ENCODE measurements at places on chromosomes 3 and 15.

- no peak for DNase-seq
These were observed 598.4 kb upstream of the ZNF717 start for GRCh38 chr3:76383781-76384180.

DNA sequence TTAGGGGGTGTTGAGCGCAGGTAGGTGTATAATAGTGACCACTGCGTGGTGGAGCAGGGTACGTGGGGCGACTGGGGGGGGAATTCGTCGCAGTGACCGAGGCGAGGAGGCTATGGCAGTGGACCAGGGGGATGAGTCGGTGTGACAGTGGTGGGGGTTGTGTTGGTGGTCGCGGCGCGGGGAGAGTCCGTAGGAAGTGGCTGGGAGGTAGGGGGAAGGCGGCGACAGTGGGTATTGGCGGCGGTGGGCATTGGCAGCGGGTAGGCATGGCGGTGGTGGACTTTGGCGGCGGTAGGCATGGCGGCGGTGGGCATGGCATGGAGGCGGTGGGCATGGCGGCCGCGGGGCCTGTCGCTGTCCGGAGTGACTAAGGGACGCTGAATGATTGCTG lies 739 bp downstream of the SNRPN start:
- DNase-seq: peak; percentile 53

DNA sequence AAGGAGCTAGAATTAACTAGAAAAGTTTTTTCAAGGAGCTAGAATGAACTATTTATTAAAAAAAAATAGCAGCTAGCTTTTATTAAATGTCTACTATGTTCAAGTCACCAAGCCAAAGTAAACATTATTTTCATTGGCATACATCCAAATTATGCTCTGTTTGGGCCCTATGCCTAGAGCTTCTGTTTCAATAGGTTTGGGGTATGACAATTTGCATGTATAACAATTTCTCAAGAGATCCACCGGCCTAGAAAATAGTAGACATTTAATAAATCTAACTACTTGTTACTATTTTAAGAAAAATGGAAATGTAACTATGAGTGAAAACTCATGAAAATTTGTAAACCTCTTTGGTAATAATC lies 8.0 kb downstream of the GABRR3 start:
- DNase-seq: no peak

GRCh38 chr15:54707805-54708752 lies 488.7 kb downstream of the RSL24D1 start:
- no peak for DNase-seq

- no peak for DNase-seq
These were observed 6.7 kb downstream of the EOMES start for GRCh38 chr3:27715454-27715806.

DNA sequence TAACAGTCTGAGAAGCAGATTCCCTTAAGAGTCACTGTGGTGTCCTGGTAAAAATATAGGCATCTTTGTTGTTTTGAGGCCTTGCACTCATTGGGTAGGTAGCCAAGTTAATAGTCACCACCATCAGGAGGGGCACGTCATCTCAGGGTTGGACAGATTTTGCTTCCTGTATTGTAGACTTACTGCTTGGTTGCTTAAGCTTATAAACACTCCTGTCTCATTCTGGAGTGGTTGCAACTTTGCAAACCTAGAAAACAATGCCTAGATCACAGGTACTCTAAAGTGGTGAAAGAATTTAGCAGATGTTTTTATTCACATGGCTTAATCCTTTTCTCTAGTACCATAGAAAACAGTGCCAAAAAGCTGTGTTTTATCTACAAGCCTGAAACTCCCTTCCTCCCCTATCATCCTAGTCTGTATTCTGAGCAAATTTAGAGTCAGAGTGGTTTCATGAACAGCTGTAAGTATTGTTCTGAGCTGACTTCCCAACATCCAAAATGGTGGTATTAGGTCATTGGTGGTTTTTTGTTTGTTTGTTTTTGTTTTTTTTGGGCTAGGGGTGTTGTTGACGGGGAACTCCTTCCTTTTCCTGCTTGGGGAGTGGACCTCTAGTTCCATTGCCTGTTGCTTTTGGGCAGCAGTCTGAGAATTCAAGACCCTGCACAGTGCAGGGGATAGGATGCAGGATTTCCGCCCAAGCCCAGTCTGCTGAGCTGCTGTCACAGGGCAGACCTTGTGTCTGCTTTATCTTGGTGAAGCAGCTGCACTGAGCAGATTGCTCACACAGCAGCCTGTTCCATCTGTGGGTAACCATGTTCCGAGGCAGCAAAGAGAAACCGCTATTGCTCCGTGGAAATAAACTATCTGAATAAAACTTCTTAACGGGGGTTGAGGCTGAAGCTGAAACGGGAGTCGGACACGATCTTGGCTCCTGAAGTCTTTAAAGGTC lies 202.0 kb downstream of the AKAP13 start:
- DNase-seq: peak; percentile 79

- no peak for DNase-seq
These were observed 38.1 kb upstream of the RASA2 start for GRCh38 chr3:141448606-141449220.

- no peak for DNase-seq
These were observed 48.1 kb downstream of the ALCAM start for GRCh38 chr3:105414841-105415240.

- DNase-seq: peak; percentile 80
These were observed 656 bp downstream of the CD47 start for GRCh38 chr3:108090049-108090700.

GRCh38 chr3:124760601-124761000 lies 30.3 kb downstream of the UMPS start:
- DNase-seq: no peak

- no peak for DNase-seq
These were observed 149.6 kb downstream of the OPA1 start for GRCh38 chr3:193742628-193743027.

GRCh38 chr3:43858294-43858701 lies 167.6 kb downstream of the ABHD5 start:
- no peak for DNase-seq

- no peak for DNase-seq
These were observed 8.0 kb upstream of the ZNF501 start for GRCh38 chr3:44721231-44722102.

DNA sequence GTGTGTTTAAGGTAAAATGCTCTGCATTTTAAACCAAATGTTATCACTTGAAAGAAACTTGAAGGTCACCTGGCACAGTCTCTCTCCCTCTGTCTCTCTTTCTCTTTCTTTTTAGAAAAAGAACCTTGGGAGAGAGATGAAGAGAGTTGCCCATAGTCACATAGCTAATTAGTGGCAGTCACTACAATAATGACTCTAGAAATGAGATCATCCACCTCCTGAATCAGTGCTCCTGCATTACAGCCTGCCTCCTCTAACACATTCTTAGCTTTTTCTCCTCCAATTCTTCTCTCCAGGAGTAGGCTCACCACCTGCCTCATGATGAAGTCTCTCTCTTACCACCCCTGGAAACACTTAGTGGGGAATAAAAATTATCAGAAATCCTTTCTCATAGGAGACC lies 2.5 kb downstream of the MYH15 start:
- DNase-seq: no peak

- peak; percentile 69 for DNase-seq
These were observed 656 bp downstream of the SLMAP start for GRCh38 chr3:57756528-57757401.

GRCh38 chr3:161600173-161600572 lies 103.6 kb downstream of the OTOL1 start:
- DNase-seq: no peak

DNA sequence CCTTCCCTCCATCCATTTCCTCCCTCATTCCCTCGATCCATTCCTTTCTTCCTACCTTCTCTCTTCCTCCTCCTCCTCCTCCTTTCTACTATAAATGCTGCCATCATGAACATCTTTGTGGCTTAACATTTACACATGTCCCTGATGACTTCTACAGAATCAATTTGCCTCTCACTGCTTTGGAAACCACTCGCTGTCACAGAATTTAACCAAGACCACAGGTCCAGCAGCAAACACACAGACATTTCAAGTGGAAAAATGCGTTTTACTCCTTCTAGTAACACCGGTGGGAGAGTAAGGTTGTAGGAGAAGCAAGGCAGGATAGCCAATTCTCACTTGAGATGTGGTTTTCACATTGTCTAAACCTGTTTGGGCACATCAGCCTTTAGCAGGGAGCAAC lies 101.4 kb upstream of the LRIG1 start:
- no peak for DNase-seq

DNA sequence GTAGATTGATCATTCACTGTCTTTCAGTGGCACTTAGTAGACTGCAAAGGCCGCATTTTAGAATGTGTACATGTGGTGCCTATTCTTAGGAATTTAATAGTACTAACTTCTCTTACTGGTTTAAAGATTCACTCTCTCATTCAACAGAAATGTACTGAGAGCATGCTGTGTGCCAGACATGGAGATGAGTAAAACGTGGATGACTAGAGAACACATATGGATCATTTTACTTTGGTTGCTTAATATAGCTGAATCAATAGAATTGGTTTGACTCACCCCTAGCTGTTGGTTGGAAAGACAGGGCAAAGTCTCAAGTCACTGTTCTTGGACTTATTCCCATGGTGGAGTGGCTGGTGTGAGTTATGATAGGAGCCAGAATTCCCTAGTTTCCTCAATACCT lies 109.1 kb upstream of the TNFAIP8L3 start:
- no peak for DNase-seq

- no peak for DNase-seq
These were observed 20.2 kb downstream of the HDAC11 start for GRCh38 chr3:13500133-13500885.

- no peak for DNase-seq
These were observed 39.0 kb upstream of the CBLB start for GRCh38 chr3:105907777-105908176.

DNA sequence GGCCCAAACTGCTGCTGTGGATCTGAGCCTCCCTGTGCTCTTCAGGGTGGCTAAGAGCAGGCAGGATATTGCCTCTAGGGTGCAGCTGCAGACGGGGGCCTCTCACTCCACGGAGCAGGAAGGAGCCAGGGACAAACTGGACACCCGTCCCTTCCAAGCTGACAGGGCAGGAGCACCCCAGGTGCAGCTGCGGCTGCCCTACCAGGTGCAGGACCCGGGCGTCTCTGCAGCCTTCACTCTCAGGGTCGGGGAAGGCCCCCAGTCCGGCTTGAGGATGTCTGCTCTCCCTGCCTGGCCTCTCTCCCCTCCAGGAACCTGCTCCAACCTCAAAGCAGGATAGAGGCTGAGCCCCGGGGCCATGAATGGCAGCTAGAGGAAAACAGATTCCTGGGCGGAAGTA lies 1554.9 kb upstream of the CADM2 start:
- no peak for DNase-seq

DNA sequence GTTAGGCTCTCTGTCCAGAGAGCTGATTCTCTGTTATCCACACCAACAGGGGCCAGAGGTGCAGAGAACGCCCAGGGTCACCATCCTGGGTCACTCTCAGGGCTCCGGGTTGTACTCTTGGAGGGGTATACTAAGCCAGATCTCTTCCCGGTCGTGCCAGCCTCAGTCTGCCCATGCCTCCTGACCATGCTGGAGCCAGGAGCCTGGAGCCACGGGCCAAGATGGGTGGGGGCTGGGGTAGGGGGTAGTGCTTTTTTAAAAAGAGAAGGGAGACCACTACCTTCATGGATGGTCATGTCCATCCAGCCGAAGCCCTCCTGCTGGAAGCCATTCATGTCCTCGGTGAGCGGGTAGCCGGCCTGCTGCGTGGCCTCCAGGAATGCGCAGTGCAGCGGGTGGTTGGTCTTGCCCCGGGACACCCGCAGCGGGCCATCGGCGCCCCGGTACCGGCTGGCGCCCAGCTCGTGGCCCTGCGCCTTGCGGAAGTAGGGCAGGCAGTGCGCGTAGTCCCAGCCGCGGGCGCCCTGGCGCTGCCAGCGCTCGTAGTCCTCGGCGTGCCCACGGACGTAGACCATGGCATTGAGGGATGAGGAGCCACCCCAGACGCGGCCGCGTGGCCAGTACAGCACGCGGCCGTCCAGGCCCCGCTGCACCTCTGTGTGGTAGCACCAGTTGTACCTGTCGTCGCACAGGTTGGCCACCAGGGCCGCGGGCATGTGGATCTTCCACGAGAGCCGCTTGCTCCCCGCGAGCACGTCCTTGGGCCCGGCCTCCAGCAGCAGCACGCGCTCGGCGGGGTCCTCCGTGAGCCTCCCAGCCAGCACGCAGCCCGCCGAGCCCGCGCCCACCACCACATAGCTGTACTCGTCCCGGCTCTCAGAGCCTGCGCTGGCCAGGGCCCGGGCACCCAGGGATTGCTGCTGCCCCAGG lies 22.9 kb downstream of the CHDH start:
- no peak for DNase-seq

DNA sequence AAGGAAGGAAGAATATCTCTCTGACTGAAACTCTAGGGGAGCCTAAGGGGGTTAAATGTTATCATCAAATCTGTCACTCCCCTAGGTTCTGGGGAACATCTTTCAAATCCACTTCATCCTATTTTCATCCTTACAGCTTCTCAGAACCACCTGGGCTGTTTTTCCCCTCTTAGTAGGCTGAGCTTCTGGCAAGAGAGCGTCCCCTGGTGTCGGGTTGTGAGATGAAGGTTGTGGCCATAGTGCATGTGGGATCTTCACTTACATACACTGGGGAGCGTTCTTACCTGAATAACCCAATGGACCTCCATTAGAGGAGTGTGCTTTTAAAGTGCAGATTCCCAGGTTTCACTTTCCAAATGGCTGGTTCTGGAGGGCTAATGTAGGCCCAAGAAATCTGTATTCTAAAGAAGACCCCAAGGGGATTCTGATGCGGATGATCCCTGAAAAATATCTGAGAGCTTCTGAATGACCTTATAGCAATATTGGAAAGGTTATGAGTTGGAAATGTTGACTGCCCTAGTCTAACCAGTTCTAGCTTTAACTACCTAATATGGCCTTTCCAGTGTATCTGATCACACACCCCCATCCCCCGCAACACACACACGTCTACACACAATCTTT lies 663.7 kb downstream of the AGBL1 start:
- DNase-seq: peak; percentile 78

DNA sequence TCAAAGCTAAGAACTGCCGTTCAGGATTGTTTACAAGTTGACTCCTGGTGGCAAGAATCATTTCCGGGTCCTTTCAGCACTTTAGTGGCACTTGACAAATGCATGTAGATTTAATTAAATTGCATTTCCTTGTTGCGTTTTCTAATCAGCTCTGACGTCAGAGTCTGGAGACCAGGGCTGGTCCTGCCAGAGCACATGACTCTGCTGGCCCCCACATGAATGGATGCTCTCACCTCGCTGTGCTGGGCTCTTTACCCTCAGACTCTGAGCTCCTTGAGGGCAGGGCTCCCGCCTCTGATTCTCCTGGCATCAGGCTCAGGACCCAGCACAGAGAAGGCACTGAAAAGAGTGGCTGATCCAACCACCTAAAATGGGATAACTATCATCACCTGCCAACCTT lies 69.4 kb downstream of the FEM1B start:
- no peak for DNase-seq

GRCh38 chr15:56989411-56989924 lies 71.0 kb downstream of the TCF12 start:
- DNase-seq: no peak

DNA sequence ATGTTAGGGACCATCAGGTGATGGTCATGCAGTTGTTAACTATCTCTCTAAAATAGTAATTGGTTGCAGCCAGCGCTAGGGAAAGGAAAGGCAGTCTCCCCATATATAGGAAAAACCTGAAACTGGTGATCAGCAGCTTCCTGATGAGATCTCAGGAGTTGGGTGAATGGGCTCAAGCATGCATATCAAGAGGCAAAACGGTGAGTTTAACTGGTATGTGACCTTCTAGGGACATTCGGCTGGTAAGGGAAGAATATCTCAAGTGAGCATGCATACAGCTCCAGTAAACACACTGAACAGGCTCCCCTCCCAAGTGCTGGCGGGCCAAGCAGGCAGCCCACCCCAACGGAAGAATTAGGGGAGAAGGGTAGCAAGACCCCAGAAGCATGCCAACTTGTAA lies 49.3 kb upstream of the ROBO2 start:
- no peak for DNase-seq

- no peak for DNase-seq
These were observed 2.3 kb downstream of the EIF2AK4 start for GRCh38 chr15:39936187-39936586.

All from activated CD8-positive, alpha-beta memory T cell treated with anti-CD3 and anti-CD28 coated beads, Interleukin-2, amount 50 U/mL, for 48 hours (primary cell).